ENCODE measurements at places on chromosomes 11 and 22.

GRCh38 chr22:33116841-33117547 lies 58.8 kb upstream of the SYN3 start:
- no peak for DNase-seq

- DNase-seq: no peak
Observed at GRCh38 chr11:9753021-9753420, 89.1 kb downstream of the SWAP70 start.

GRCh38 chr11:61448552-61448927 lies 18.6 kb downstream of the SDHAF2 start:
- DNase-seq: no peak

- no peak for DNase-seq
Observed at GRCh38 chr11:34266090-34266912, 91.5 kb downstream of the ABTB2 start.

DNA sequence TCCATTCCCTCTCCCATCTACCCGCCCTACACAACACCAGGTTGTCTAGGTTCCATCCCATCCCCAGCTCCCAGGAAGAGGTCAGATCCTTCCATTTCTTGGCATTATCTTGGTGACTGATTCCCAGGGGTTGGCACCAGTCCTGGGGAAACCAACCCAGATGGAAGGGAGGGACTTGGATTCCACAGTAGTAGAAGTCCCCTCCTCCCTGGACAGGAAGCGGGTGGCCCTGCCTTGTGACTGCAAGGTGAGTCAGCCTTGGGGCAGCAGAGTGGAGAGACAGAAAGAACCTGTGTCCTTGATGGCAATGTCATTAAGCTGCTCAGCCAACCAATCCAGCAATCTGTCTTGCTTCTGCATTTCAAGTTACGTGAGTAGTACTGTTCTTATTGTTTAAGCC lies 26.5 kb downstream of the SYT13 start:
- DNase-seq: no peak

GRCh38 chr22:44158816-44159215 lies 21.9 kb upstream of the PARVG start:
- no peak for DNase-seq

DNA sequence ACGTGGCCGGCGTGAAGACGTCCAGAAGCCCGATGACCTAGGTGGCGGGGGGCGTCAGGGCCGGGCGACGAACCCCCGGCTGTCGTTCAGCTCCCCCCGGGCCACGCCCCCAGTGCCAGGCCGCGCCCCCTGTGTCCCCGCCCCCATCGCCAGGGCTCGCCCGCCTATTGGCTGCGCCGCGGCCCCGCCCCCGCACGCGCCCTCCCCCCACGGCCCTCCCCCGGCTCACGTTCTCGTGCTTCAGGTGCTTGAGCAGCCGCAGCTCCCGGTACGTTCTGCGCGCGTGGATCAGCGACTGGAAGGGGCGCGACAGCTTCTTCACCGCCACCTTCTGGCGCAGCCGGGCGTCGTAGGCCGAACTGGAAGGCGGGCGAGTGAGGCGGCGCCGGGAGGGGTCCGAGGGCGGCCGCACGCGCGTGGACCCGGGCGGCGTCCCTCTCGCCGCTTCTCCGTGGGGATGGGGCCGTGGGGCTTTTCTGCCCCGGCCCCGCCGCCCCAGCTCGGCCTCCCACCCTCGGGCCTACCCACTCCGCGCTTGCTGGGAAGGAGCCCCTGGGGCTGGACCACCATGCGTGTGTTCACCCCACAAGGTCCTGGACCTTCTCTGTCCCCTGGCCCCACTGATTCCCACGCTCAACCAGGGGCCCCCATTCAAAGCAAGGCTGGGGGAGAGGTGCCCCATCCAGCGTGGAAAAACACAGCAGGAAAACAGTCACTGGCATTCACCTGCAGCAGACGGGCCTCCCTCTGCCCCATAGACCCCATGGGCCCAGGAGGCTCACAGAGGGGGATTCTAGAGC lies 2.4 kb downstream of the MAPK11 start:
- no peak for DNase-seq

DNA sequence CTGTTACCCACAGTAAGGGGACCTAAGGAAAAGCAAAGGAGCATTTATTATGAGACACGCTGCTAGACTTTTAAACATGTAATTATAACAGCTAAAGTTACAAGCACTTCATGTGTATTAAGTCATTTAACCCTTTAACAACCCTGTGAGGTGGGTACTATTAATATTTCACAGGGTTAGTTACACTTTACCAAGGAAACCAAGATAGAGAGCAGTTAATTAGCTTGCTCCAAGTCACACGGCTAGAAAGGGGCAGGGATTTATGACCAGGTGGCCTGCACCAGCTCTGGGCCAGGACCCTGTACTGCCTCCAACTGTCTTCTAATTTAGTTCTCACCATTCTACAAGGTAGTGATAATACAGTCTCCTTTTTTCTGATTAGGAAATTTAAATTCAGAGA lies 74.9 kb downstream of the RPL27A start:
- no peak for DNase-seq

DNA sequence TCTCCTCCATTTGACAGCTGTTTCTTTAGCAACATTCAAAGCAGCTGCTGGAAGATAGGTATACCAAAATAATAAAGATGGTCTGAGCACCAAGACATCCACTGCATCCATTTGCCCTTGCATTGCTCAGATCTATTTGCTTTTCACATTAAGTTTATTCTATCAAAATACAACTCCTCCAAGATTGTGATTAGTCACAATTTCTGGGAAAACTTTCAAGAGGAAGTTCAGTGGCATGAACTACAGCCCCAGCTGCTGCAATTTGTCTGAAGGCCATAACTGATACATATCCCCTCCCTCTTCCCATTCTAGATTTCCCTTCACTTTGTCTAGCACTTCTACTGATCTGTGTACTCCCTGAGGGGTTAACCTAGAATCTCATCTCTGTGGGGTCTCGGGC lies 117.5 kb upstream of the CEP126 start:
- DNase-seq: no peak

DNA sequence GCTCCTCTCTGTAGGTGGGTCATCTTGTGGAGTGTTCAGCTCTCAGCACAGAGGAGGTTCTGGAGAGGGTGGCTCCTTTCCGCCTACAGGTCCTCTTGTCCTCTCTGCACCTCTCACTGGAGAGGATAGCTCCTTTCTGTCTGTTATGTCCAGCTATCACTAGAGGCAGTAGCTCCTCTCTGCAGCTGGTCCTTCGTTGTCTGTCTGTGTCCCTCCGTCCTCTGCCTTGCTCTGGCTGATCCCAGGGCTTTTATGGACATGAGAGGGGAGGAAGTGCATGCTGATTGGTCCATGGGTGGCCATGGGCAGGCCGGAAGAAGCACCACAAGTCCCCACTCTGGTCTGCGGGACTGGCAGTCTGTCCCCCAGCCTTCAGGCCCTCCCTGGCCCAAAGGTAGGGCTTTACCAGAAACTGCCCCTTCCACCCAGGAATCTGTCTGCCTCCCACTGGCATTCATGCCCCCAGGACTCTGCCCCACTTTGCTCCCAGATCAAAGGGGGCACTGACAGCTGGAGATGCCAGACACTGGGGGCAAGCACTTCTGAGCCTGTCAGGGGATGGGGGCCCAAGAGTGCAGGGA lies 38.6 kb upstream of the CALCB start:
- DNase-seq: no peak

- no peak for DNase-seq
Observed at GRCh38 chr11:45774786-45775185, 30.2 kb upstream of the SLC35C1 start.

DNA sequence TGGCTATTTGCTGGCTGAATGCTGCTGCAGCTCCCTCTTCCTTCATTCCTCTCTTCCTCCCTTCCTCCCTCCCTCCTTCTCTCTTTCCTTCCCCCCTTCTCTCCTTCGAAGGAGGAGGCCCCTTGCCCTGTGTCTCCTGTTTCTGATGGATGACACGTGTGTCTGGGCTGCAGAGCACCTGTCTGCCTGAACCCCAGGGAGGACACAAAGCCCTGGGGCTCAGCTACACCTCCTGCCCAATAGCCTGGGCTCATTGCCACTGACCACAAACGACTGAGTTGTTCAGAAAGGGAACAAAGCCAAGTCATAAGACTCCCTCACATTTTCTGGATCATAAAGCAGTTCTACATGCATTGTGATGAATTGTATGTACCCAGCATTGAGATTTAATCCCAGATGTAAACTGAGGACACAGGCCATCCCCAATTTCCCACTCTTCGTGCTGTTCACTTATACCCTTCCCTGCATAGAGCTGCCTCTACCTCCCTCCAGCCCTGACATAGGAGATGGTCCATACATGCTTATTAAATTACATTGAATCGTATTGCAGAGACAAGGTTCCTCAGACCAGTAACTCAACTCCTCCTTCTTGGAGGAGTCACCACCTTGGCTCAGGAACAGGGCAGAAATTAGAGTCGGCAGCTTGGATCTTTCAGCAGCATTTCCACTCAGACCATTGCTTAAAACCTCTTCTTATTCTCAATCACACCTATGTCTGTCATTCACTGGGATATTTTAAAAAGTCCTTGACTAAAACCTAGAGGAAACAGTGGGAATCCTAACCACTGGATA lies 1.2 kb downstream of the CSRP3 start:
- DNase-seq: no peak

- no peak for DNase-seq
Observed at GRCh38 chr11:118175993-118176777, at the start of gene SCN2B. Gene SCN2B, minus strand, starts transcription at chr11:118176639. Its CDS starts 208 bp downstream, at chr11:118176431.

DNA sequence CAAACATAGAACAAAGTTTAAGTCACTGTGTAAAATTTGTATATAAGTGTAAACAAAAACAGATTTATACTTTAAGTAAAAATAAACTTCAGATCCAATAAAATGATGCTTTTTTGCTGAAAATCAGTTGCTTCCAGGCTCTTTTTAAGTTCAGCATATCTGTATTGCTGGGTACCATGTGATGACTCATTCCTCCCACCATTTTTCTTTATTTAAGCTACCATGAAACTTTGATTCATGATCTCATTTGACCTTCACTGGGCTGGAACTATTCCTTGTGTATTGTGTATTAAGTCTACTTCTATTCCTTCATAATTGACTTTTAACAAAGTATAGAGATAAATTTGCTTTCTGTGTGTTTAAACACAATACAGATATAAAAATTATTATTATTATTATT lies 46.3 kb upstream of the RRM1 start:
- no peak for DNase-seq

GRCh38 chr11:111923951-111924350 lies 5.2 kb downstream of the C11orf52 start:
- no peak for DNase-seq

- no peak for DNase-seq
Observed at GRCh38 chr22:42321908-42322561, 51.6 kb upstream of the TCF20 start.

DNA sequence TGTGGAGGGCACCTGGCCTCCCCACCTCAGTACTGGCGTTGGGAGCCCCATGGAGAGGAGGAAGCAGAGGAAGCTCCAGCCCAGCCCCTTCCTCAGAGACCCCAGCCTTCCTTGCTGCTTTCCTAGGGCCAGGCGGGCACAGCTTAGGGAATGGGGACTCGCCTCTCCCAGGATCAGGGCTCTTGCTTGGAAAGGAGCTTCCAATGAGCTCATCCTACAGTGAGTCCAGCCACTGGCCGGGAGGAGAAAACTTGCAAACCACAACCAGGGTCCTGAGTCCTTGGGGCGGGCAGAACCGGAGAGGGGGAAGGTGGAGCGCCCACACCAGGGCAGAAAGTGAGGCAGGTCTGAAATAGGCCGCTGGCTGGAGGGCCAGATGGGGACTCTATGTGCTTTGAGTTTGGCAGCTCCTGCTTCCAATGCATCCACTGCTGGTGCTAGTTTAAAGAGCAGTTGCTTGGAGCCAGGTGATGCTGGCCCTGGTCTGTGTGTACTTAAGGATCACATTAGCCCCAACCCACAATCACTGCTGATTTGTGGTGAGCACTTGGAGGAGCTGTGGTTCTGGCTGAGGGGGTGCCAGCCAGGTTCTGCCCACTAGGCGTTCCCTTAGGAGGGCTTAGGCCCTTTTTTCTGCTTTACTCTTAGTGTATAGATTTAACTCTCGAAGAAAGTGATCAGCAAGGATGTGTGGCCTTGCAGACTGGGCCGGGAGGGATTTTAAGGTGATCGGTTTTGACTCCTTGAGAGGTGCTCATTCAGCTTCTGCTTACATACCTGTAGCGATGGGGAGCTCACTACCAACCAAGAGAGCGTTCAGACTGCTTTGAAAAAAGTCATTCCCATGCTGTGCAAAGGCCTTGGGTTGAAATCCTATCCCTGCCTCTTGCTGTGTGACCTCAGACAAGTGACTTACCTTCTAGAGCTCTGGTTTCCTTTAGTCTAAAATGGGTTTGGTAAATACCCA lies 81.9 kb downstream of the TP53I11 start:
- DNase-seq: no peak

- DNase-seq: no peak
Observed at GRCh38 chr11:133911171-133911570, 45.6 kb downstream of the IGSF9B start.

DNA sequence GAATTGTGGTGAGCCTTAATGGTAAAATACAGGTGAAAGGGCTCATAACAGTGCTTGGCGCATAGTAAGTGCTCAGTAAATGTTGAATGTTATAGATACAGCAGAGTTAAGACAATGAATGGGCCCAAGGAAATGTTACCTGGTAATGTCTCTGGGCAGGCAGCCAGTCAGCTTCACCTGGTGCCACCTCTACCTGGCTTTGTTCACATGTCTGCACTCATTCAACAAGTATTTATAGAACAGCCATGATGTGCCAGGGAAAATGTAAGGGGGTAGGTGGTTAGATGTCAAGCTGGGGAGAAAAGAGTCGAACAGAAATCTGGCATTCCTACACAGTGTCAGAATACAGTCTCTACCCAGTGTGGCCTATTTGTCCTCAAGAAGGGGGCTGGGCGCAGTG lies 238.8 kb upstream of the SYN3 start:
- no peak for DNase-seq

DNA sequence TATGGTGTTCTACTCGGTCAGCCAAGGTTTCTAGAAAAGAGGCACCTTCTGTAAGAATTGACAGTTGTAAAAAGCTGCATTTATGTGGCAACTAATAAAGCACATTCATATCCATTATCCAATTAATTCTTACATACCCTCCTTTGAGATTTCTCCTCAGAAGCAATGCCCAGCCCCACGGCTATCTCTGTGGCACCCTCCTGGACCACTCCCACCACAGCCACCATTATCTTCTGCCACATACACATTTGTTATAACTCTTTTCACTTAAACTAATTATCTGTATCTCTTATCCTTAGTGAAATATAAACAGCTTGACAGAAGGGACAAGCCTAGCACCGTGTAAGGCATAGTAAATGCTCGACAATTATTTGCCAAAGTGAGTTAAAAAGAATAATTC lies 48.5 kb downstream of the PAK1 start:
- no peak for DNase-seq

- DNase-seq: no peak
Observed at GRCh38 chr22:22479999-22480532, 28.5 kb downstream of the ZNF280B start.

Data from esophagus squamous epithelium (tissue), 5 donors.